ENCODE measurements at places on chromosomes 3 and 15.

GRCh38 chr15:38088971-38089370 lies 154.5 kb downstream of the TMCO5A start:
- DNase-seq, result no peak
- H3K27ac ChIP-seq, result no peak overlapping the region
- H3K36me3 ChIP-seq, result no peaks in the 10 kb centered on the region
- H3K27me3 ChIP-seq, result no peaks in the 10 kb centered on the region
- H3K4me3 ChIP-seq, result no peak overlapping the region

DNA sequence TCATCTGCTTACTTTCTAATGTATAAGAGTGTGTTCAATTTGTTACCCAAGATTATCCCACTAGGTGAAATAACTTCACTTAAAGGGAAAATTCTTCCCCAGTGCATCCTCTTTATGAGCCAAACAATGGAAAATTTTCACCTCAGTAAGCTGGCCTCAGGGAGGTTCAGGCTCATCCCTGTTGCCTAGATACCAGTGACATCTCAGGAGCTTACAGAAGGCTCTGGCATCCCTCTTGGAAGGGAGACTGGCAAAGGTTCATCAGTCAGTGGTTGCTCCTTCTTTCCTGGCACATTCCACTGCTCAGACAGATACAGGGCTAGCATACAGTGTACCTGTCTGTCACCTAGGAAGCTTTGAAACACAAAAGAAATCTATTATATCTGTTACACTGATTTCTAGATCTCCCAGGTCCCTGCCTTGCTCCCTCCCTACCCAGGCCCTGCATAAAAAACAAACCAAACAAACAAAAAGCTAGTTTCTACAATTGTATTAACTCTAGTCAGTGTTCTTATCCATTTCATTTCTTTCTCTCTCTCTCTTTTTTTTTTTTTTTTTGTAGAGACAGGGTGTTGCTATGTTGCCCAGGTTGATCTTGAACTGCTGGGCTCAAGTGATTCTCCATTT lies 1.7 kb downstream of the IP6K2 start:
- H3K4me1 ChIP-seq, result peaks cover 23% of the 10 kb centered on the region
- no peak overlapping the region for H3K27ac ChIP-seq
- H3K4me3 ChIP-seq, result no peak overlapping the region
- H3K27me3 ChIP-seq, result no peaks in the 10 kb centered on the region
- H3K36me3 ChIP-seq, result no peaks in the 10 kb centered on the region

GRCh38 chr3:178845420-178846118 lies 226.0 kb downstream of the ZMAT3 start:
- no peaks in the 10 kb centered on the region for H3K36me3 ChIP-seq
- H3K27ac ChIP-seq, result no peak overlapping the region
- no peaks in the 10 kb centered on the region for H3K4me1 ChIP-seq
- no peak overlapping the region for H3K4me3 ChIP-seq
- H3K27me3 ChIP-seq, result no peaks in the 10 kb centered on the region

DNA sequence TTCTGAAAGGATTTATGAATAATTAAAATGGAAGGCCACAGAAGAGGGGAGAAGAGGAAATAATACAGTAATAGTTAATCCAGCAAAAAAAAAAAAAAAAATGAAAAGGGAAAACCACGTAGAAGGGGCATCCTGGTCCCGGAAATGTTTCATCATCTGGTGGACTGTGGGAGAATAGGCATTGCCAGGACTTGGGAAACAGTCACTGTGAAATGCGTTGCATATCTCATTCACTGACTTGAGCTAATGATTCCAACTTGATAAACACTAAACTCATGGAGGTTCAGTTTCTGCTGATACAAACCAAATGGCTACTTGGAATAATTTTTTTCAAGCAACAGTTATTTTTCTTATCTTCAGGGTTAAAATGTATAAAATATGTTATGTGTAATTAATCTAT lies 3.2 kb downstream of the XCR1 start:
- no peak overlapping the region for H3K4me3 ChIP-seq
- no peak overlapping the region for H3K27ac ChIP-seq
- no peaks in the 10 kb centered on the region for H3K36me3 ChIP-seq
- H3K4me1 ChIP-seq, result no peaks in the 10 kb centered on the region

All from right lobe of liver (tissue), 6 donors.